H7 (cell line): ENCODE measurements at places on chromosomes 3 and 15. TPM values are rescaled to one million over a fixed set of nuclear protein-coding genes. Genes with fewer than 3 reads are reported as not detected.
A peak's percentile ranks its signal among the peaks of the same experiment; 100 is the strongest.

- no peak for DNase-seq
These were observed 195.6 kb upstream of the AZI2 start for GRCh38 chr3:28544236-28544635.

GRCh38 chr15:54410481-54410880 lies 432.2 kb downstream of the UNC13C start:
- DNase-seq: no peak

DNA sequence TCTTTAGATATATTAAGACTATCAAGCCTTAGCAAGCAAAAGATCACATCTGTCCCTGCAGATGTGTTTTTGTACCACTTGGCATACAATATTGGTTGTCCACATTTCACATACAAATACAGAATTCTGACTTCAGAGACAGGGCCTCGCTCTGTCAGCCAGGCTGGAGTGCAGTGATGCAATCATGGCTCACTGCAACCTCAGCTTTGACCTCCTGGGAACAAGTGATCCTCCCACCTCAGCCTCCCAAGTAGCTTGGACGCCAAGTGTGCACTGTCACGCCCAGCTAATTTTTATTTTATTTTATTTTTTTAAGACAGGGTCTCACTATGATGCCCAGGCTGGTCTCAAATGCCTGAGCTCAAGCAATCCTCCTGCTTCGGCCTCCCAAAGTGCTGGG lies 53.0 kb upstream of the ACTL6A start:
- no peak for DNase-seq

GRCh38 chr3:100114413-100115030 lies at the start of gene FILIP1L:
Gene FILIP1L, minus strand, starts transcription at chr3:100114501.
- DNase-seq: no peak

GRCh38 chr3:171904829-171905228 lies 61.7 kb downstream of the TMEM212 start:
- DNase-seq: no peak

GRCh38 chr15:57376696-57377477 lies 582 bp downstream of the CGNL1 start:
- peak; percentile 82 for DNase-seq

DNA sequence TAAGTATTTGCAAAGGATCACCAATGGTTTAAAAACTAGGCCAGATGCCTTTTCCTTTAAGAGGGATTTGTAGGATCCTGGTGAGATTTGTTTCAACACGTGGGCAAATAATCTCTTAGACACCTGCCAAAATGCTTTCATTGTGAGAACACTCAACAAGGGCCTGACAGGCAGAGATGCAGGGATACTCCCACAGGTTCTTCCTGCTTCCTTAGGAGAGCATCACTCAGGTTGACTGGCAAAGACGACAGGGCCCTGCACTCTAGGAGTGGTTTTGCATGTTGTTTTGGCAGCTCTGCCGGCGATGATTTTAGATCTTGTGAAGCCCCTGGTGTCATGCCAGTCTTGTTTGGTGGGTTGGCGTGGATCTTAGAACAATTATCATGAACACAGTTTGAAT lies 184.5 kb downstream of the NR1D2 start:
- no peak for DNase-seq

- DNase-seq: no peak
These were observed 458.6 kb downstream of the GABRG3 start for GRCh38 chr15:27429577-27429976.

DNA sequence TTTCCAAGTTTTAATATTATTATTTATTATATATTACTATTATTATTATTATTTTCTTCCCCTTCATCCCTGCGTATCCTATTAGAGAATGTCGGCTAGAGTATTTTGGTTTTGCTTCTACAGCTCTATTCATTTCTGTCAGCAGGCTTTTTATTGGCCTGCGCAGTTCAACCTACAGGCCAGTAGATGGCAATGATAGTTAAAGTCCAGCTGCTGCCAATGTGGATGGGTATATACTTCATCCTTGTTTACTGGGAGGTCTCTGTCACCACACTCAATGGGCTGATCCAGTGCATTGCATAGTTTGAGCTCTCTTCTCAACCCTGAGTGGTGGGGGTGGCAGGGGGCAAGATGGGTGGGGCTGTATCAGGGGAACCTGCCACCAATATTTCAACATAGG lies 799.8 kb downstream of the NSUN3 start:
- peak; percentile 21 for DNase-seq

DNA sequence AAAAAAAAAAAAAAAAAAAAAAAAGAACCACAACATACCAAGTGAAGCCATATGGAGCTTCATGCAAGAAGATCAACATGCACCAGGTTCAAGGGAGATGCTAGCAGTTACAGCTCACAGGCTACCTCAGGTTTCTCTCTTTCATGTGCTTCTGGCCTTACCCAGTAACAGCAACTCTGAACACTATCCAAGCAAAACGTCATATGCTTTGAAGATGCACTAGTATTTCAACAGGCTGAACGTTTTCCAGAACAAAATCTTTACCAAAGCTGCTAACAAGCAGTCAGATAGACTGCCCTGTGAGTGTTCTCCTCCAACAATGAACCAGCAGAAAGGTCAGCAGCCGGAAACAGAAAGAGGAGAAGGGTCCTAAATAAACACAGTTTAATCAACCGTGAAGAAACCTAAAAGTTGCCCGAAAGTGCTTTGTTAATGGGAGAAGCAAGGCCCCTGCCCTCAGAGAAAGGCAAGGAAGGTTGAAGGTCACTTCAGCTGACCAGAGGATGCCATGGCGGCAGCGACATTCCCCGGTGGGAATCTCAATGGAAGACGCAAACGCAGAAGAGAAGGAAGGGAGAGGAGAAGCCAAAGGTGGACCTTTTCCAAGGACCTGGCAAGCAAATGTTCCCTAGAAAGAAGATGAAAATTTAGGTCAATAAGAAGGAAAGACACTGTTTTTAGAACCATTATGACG lies 80.1 kb downstream of the CCNL1 start:
- no peak for DNase-seq

DNA sequence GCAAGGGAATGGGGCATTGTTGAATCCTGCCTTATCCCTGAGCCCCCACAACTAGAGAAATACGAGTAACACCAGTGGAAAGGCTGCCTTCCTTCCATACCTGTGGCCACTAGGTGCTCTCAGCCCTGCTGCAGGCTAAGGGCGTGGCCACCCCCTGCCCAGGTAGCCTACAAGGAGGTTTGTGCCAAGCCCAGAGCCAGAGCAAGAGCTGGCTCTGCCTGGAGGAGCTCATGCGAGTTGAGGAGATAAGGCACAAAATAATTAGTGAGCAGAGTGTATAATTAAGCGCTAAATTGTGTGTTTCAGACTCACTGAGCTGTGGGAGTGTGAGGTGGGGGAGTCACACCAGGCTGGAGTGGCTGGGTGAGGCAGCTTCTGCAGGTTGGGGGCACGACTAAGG lies 49.2 kb downstream of the TPRA1 start:
- no peak for DNase-seq

DNA sequence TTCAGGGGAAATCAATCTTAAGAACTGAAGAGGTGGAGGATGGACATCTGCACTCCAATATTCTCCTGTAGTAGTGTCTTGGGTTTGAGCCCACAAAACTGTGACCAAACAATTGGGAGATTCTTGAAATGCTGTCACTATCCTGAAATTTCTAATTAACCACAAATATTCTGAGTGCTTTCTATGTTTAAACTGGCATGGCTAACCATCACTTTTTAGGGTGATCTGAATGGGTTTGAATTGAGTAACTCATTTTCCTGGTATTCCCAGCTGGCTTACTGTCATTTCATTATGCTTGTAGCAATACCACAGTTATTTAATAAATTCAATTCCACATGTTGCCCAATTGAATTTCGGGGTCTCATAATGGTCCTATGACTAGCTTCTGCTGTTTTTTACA lies 216.9 kb upstream of the DCBLD2 start:
- DNase-seq: no peak

- no peak for DNase-seq
These were observed 39.5 kb upstream of the GOLGA6B start for GRCh38 chr15:72614810-72615532.

GRCh38 chr3:184236033-184236410 lies 6.6 kb downstream of the VWA5B2 start:
- DNase-seq: peak; percentile 67

GRCh38 chr15:87661454-87662355 lies 594.8 kb downstream of the NTRK3 start:
- DNase-seq: no peak

The TEX9 gene
- total RNA-seq: 7.2 and 8.8 TPM in 2 replicates

The DLL4 gene
- 0.26 TPM in 1 of 2 replicates, not detected in the other for total RNA-seq

The AMOTL2 gene
- total RNA-seq: 46.0 and 54.5 TPM in 2 replicates

The ADAMTS17 gene
- 0.55 and 2.3 TPM in 2 replicates for total RNA-seq

The LRRC49 gene
- 3.9 and 5.6 TPM in 2 replicates for total RNA-seq

The CNTN4 gene
- 1.00 and 2.3 TPM in 2 replicates for total RNA-seq

The RPL15 gene
- 2,757 and 2,781 TPM in 2 replicates for total RNA-seq
